Forelimb muscle (tissue), 1 donor: ENCODE measurements at places on chromosomes 7 and 10. TPM values are rescaled to one million over a fixed set of nuclear protein-coding genes. Genes with fewer than 3 reads are reported as not detected.

Gene GNG11
- 21.8 TPM for polyA plus RNA-seq

Gene FOXI2
- 0.47 TPM for polyA plus RNA-seq

Gene SPOCK2
- polyA plus RNA-seq, result 3.4 TPM

DNA sequence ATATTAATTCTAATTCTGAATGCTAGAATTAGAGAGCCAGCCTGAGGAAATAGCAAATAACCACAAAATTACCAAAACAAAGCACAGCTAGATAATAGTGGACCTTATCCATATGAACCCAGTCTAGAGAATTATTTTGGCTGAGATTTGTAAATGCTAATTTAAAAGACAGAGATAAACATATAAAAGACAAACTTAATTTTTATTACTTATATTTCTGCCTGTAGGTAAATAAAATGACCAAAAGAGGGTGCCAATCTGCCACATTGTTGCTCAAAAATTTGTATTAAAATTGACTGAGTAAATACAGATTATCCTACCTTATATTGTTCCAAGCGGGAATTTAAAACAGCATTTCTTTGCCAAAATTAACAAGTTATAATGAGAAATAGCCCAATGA lies 20.2 kb downstream of the RTKN2 start:
- no peak for DNase-seq

- DNase-seq, result no peak
Measured at GRCh38 chr7:137870684-137871083, 23.9 kb upstream of the DGKI start.

GRCh38 chr10:27709304-27709703 lies 36.3 kb downstream of the MKX start:
- no peak for DNase-seq

DNA sequence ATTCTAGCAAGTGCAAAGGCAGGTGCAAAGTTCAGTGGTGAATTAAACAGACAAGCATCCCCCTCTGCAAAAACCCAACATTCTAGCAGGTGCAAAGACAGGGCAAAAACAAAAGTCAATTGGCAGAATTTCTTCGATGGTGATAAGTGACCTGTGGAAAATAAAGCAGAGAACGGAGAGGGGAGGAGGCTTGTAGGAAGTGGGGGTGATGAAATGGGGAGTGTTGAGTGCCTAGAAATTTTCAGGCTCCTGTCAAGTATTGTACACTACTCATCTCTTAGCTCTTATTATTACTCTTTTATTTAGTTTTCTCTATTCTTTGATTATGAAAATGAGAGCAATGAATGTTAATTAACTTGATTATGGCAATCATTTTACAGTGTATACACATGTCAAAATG lies 2.4 kb upstream of the CD36 start:
- no peak for DNase-seq

- DNase-seq, result no peak
Measured at GRCh38 chr10:26696786-26697162, 727 bp upstream of the PDSS1 start.

DNA sequence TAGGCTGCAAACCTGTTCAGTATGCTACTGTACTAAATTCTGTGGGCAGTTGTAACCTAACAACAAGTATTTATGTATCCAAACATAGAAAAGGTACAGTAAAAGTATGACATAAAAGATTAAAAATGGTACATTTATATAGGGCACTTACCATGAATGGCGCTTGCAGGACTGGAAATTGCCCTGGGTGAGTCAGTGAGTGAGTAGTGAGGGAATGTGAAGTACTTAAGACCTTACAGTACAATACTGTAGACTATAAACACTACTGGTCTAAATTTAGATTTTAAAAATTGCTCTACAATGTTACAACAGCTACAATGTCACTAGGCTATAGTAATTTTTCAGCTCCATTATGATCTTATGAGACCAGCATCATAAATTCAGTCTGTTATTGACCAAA lies 146.0 kb upstream of the GNAI1 start:
- no peak for DNase-seq

DNA sequence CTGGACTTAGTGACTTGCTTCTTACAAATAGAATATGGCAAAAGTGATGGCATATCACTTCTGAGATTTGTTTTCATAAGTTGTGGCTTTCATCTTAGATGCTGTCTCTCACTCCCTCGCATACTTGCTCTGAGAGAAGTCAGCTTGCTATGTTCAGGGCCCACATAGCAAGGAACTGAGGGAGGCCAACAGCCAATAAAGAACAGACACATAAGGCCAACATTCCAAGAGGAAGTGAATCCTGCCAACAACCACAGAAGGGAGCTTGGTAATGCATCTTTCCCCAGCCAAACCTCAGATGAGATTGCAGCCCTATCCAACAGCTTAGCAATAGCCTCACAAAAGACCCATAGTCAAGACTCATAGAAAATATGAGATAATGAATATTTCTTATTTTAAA lies 39.2 kb upstream of the DMTF1 start:
- no peak for DNase-seq

GRCh38 chr7:149637911-149638565 lies 135.3 kb downstream of the ZNF467 start:
- no peak for DNase-seq

DNA sequence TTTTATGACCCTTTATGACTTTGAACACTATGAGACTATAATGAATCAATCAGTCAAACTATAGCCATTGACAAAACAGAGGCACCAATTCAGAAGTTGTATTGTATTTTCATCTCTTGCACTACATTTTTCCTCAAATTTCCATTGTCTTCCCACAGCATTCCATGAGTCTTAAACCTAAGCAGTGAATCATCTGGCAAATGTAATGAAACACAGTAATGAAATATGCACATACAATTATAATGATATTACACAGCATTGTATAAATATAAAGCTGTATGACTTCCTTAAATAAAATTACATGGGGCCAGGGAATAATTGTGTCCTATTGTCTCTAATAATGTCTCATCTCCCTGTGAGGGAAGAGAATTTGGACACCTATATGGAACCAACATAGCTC lies 45.0 kb downstream of the VWDE start:
- DNase-seq, result no peak

GRCh38 chr7:158013085-158013668 lies 574.4 kb downstream of the PTPRN2 start:
- DNase-seq, result no peak

DNA sequence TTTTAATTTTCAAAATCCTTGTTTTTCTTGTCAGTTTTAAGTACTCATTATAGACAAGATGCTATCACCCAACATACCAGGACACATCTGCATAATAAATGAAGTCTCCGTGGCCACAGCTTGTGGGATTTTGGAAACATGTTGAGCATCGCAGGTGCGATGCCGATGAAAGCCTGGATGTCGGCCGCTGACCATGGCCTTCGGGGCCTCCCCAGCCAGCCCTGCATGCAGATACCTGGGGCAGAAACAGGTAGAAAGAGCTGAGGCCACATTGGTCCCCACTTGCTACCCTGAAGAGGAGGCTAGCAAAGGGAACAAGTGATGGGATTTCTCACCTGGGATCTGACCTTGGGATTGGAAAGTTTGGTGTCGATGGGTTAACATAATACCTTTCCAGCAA lies 123.8 kb downstream of the DOCK1 start:
- no peak for DNase-seq

- DNase-seq, result no peak
Measured at GRCh38 chr10:43318976-43319960, 52.2 kb upstream of the FXYD4 start.

- DNase-seq, result no peak
Measured at GRCh38 chr10:35765996-35766395, 123.9 kb upstream of the FZD8 start.
